ENCODE measurements at places on chromosomes 1 and 21.

GRCh38 chr1:116226017-116226416 is 114.8 kb downstream of the MAB21L3 start:
- no peak for DNase-seq

DNA sequence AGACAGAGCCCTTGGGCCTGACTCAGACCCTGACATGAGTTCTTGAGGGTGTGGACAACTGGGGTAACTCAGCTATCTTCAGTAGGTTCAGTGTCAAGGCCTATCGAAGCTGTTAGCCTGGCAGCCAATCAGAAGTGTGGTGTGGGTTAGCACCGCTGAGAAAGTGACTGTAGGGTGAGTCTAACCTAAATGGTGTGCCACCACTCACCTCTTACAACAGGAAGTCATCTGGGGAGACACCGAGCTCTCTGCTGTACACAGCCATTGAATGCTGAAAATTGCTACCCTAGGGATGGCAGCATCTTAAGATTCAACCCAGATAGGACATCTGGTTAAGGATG is 44.6 kb downstream of the RASSF5 start:
- no peak for DNase-seq

DNA sequence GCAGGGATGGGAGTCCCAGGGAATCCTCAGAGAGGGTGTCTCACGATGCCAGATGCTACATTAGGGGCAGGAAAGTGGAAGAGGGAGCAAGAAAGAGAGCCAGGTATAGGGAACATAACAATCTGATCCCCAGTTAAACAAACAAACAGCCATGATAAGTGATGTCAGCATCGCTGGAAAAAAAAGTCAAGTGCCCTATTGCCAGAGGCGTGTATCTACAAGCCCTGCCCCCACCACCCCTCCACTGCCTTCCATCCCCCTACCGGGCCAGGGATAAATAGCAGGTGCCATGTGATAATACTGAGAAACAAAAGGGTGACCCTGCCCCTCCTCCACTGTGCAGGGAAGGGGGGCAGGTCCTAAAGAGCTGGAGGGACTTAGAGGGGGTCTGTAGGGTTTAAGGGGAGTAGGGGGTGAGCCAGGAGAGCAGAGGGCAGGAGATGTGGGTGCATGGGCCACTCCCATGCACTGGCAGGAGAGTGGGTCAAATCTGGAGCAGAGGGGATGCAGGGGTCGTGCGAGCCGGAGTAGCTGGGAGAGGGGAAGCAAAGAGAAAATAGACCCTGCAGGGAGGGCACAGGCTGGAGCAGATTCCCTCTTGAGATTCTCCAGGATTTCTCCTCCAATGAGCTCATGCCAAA is 3.4 kb downstream of the SLC26A9 start:
- no peak for DNase-seq

- no peak for DNase-seq
These were observed 173.7 kb downstream of the LYPLAL1 start for GRCh38 chr1:219347376-219347775.

DNA sequence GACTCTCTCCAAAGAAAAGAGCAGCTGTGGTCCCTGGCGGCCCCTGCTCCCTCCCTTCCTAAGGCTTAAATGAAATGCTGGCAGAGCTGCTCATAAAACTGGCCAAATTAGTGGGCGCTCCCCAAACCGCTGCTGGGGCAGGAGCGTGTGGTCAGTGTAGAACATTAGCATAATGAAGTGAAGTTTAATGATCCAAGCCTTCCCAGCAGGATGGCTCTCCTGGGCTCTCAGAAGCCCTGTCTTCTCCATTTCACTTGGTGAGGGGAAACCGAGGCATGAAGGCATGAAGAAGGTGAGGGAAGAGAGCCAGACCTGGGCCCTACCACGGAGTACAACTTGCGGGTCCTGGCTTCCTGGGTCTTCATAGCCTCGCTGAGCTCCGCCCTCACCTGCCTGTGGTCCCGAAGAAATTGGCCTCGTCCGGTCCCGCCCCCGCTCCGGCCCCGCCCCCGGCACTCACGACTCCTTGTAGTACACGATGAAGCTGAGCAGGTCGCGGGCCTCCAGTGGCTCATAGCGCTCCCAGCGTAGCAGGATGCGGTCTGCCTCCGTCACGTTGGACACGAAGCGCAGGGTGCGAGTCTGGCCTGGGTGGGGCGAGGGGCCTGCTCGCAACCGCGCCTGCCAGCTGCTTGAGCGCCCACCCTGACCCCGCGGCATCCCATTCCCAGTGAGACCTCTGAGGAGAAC is 10.3 kb downstream of the INSRR start:
- no peak for DNase-seq

- no peak for DNase-seq
These were observed 349.4 kb downstream of the NUF2 start for GRCh38 chr1:163670989-163671757.

GRCh38 chr21:32163386-32163785 is 115.5 kb downstream of the MIS18A start:
- DNase-seq: no peak

DNA sequence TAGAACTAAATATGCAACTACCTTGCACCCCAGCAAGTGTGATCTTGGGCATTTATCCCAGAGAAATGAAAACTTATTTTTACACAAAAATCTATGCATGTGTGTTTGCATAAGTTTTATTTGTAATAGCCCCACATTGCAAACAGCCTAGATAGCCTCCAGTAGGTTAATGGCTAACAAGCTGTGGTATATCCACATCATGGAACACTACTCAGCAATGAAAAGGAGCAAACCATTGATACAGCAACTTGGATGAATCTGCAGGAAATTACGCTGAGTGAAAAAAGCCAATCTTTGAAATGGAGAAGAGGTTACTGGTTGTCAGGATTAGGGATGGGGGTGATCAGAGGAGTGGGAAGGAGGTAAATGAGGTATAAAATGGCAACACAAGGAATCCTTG is 67.8 kb downstream of the HHAT start:
- DNase-seq: no peak

- no peak for DNase-seq
These were observed 413.9 kb downstream of the RPS6KC1 start for GRCh38 chr1:213464786-213465460.

GRCh38 chr1:107620753-107621152 is 344.2 kb downstream of the VAV3 start:
- no peak for DNase-seq

GRCh38 chr1:33384040-33384812 is 46.7 kb downstream of the PHC2 start:
- DNase-seq: peak; percentile 58

DNA sequence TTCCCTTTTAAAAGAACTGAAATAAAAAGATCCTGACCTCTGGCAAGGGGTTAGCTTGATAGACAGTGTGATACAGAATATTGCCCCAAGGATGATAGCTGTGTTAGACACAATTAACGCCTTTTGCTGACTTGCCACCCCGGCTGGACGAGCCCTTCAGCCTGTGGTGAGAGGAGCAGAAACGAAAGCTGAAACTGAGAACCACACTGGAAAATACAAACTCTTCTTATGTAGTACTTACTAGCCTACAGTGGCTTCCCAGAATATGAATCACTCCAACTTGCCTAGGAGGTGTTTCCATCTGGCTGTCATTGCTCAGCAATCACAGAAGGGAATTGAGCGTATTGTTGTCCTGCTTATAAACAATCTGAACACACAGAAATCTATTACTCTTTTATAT is 22.9 kb downstream of the SAMSN1 start:
- no peak for DNase-seq
